M059J (cell line): ENCODE measurements at places on chromosomes 3 and 15.

DNA sequence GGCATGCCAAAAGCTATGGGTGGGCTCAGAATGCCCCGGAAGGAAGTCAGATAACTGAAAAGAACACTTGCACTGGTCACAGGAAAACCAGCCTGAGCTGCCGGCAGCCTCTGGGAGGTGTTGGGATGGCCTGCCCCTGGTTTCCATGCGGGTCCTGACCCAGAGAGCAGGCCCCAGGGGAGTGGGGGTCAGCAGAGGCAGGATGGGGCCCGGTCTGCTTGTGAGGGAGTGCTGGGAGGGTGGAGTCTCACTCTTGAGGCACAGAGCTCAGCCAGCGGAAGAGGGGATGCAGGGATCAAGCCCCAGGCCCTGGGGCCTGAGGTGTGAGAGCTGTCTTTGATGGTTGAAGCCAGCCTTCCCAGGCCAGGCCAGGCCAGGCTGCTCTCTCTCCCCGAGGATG, 2.4 kb upstream of the RPUSD3 start:
- no peak for DNase-seq

- peak; percentile 80 for DNase-seq
Observed at GRCh38 chr3:23629181-23629894, 176.4 kb upstream of the UBE2E1 start.

DNA sequence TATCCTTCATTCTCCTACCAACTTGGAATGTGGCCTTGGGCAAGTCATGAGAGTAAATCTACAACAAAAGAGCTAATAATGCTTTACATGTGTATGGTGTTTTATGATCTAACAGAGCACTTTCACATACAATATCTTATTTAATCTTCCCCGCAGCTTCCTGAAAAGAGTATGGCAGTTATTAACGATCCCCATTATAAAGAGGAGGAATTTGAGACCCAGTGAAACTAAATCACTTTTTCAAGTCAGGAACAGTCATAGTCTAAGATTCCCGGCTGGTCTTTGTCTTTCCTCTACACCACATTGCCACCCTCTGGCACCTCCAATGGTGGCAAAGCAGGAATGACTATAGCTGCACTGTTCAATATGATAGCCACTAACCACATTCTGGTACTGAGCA, 69.7 kb upstream of the CMSS1 start:
- peak; percentile 80 for DNase-seq

- DNase-seq = peak; percentile 34
Observed at GRCh38 chr15:85865070-85865684, 70.5 kb upstream of the KLHL25 start.

- peak; percentile 89 for DNase-seq
Observed at GRCh38 chr15:69468241-69469121, 15.9 kb downstream of the RPLP1 start.

GRCh38 chr3:79005084-79005483, 762.7 kb downstream of the ROBO1 start:
- peak; percentile 7 for DNase-seq

DNA sequence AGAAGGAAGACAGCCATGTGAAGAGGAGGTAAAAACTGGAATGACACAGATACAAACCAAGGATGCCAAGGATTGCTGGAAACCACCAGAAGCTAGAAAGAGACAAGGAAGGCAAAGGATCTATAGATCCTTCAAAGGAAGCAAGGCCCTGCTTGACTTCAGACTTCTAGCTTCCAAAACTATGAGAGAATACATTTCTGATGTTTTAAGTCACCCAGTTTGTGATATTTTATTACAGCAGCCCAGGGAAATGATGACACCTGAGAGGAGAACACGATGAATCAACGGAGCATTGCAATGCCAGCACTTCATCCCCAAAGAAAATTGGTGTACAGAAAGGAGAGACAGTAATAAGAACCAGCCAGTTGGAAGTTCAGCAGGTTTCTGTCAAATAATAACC, 116.3 kb downstream of the MAGI1 start:
- no peak for DNase-seq

- DNase-seq = peak; percentile 8
Observed at GRCh38 chr3:182465301-182466185, 327.8 kb upstream of the ATP11B start.

DNA sequence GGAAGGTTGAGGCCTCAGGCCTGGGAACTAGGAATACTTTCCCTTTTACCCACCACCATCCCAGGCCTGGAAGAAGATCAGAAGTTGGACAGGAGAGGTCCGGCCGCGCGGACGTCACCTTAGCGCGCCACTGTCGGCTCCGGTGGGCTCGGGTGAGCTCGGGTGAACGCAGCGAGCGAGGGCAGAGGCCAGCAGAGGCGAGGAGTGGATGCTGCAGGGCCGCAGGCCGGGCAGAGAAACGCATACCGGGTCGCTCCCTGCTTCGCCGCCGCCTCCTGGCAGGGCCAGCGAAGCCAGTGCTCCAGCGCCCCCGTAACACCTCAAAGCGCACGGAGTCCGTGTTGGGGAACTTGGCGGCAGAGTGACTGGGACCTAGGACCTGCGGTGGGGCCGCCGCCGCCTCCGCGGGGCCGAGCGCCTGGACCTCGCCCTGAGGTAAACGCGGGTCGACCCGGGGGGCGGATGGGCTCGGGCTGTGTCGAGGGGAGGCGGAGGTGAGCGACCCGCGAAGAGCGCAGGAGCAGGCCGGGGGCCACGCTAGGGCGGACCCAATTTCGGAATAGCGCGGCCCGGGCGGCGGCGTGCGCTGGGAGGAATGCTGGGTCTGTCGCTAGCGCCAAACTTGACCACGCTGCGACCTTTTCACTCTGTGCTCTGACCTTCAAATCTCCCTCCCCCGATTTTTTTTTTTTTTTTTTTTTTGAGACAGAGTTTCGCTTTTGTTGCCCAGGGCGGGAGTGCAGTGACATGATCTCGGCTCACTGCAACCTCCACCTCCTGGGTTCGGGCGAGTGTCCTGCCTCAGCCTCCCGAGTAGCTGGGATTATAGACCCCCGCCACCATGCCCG, 1.6 kb downstream of the CYP11A1 start:
- DNase-seq = no peak

GRCh38 chr15:95279277-95280019, 1048.1 kb downstream of the MCTP2 start:
- no peak for DNase-seq

DNA sequence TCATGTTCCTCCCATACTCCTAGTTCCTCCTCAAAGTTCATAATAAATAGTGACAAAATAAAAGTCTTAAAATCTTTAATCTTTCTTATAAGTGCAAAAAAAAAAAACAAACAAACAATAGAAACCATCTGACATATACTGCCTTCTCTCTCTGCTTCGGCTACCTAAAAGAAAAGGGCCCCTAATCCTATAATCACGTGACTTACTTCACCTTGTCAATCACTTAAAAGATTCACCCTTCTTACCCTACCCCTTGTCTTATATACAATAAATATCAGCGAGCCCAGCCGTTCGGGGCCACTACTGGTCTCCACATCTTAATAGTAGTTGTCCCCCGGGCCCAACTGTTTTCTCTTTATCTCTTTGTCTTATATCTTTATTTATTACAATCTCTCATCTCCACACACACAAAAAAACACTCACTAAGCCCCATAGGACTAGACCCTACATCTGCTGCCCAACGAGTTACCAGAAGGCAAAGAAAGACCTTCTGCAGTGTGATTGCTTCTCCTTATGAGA, 28.8 kb downstream of the MKRN3 start:
- no peak for DNase-seq

DNA sequence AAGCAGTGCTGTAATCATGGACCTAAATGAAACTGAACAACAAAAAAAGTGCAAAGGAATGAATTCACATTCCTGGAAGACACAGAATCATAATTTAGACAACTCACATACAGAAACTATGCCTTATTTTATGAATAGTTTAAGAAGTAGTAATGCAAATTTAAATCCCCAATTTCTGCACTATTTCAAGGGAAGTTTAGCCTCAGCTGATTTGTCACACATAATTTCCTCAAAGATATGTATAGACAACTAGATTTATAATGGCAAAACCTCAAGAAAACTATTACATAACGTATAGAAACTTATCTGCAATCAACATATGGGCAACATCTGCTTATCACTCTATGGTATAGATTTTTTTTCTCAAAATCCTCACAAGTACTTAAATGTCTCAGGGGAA, 7.8 kb upstream of the PTX3 start:
- DNase-seq = no peak

- DNase-seq = peak; percentile 79
Observed at GRCh38 chr3:133547432-133548041, 25.9 kb upstream of the CDV3 start.

DNA sequence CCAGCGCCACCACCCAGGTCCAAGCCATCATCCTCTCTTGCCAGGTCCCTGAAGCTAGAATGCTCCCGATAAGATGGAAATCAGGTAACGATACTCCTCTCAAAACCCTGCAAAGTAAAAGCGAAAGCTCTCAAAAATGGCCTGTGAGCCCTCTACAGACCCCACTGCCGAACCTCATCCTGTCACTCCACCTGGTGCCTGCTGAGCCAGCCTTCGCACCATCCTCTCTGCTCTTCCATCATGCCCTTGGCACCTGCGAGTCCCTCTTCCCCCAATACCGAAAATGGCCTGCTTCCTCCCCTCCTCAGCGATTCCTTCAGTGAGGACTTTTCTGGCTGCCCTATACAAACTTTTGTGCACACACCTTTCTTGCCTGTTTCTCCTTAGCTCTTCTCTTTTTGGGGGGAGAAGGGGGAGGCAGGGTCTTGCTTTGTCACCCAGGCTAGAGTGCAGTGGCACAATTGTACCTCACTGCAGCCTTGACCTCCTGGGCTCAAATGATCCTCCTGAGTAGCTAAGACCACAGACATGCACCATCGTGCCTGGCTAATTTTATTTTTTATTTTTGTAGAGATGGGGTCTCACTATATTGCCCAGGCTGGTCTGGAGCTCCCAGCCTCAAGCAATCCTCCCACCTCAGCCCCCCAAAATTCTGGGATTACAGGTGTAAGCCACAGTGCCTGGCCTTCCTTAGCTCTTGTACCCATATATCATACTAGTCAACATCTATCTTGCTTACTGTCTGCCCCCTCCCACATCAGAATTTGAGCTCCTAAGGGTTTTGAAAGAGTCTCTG, 3.0 kb downstream of the IDH2 start:
- no peak for DNase-seq

DNA sequence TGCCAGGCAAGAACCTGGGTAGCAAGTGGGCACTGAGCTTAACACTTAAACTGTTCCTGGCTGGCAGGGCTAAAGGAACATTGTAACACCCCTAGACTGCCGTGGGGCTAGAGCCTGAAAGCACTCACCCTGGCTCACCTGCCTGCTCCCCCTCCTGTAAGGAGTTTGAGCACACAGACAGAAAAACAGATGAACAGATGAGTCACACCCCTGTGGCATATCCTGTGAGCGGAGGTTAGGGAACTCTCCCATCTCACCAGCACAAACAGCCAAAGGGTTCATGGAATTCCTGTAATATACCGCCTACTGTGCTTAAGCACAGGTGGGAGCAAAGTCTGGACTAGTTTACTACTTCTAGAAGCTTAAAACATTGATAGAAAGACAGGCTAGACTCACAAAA, 300.1 kb downstream of the ROBO1 start:
- DNase-seq = peak; percentile 23
